ENCODE measurements at places on chromosomes 4 and X.

- DNase-seq: no peak
Observed at GRCh38 chr4:121073672-121074381, 1.5 kb upstream of the NDNF start.

DNA sequence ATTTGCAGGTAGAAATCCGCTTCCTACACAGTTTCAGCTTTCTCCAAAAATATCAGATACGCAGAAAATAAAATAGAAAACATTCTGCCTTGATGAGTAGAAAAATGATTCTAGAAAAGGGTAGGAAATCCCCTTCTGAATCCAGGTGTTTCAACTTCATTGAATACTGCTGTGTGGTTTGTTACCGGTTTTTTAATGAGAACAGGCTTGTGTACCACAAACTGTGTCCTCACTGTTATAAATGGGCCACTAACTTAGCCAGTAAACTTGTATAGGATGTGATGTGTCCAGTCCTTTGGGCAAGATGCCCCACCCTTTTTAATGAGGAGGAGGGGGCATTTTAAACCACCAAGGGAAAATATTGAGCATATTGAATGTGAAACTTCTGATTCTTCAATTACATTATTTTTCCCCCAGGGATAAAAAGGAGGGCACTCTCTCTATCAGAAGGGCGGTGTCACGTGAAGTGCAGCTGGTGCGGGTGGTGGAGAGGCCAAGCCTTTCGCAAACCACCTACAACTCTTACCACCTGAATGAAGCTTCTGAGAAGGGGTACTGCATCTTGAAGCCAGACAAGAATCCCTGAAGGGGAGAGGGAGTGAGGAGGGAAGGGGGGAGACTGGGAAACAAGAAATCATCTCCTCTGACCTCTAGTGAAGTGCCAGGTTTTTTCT lies 4.5 kb downstream of the CXXC4 start:
- DNase-seq: no peak

- no peak for DNase-seq
Observed at GRCh38 chr4:151045907-151046306, 30.8 kb upstream of the LRBA start.

DNA sequence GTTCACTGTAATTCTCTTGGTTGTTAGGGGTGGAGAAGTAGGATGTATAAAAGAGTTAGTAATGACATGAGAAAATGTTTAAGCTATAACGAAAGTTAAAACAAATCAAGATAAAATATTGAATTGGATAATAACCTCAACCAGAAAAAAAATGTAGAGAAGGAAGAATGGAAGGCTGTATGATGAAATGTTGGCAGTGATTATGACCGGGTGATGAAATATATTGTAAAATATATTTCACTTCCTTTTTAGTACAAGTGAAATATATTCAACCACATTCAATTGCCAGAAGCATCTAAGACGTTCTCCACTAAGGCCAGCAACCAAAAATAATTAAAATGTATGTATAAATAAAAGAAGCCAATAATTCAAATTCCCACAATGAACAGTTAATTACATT lies 309.3 kb upstream of the FGF13 start:
- no peak for DNase-seq

DNA sequence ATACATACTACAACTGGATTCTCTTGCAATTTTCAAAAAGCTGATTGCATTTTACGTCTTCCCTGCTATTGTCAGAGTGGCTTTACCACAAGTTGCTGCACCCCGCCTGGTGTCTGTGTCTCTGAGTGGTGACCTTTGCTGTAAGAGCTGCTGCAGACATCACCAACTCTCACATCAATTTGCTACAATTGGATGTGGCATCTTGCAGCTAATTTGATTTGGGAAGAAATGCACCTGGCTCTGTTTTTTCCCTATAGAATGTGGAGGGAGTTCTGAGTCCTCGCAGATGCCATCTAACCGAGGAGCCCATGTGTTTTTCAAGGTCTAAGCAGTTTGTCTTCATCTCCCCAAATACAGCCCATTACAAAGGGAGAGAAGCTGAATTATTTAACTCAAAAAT lies 73.8 kb upstream of the PHOX2B start:
- DNase-seq: no peak

- DNase-seq: no peak
Observed at GRCh38 chrX:7109838-7110793, 37.4 kb upstream of the STS start.

- DNase-seq: no peak
Observed at GRCh38 chrX:17608888-17609287, 128.4 kb upstream of the SCML1 start.

DNA sequence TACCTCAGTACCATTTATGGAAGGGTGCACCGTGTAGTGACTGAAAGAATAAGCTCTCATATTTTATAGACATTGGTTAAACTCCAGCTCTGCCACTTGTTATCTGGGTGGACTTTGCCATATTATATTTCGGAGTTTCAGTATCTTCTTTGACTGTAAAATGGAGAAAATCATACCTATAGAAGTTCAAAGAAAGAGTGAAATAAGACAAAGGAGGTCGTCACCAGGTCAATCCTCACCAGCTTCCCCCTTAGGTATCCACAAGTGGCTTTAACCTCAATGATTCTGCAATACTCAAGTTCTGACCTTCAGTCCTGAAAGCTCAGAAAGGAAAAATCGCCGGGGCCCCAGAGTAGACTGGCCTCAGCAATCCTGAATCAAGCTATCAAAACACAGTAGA lies 64.3 kb downstream of the TMEM144 start:
- no peak for DNase-seq

- no peak for DNase-seq
Observed at GRCh38 chr4:2888886-2889285, 45.2 kb downstream of the ADD1 start.

- DNase-seq: no peak
Observed at GRCh38 chrX:151852294-151852693, 60.4 kb upstream of the MAGEA4 start.

DNA sequence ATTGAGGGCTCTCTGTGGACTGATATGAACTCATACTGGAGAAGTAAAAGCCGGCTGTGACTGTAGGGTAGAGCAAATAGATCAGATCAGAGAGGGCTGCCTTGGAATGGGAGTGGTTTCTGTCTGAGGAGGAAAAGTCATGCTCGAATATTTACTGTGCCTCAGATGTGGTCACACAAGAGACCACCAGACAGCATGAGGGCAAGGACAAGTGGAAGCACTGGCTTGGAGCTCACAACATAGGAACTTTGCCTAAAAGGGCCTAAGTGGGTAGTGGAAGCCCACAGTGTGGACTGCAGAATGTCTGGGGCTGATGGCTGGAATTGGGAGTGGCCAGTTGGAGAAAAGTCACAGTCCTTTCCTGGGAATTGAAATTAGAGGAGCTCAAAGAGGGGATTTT lies 19.8 kb downstream of the GLRB start:
- DNase-seq: no peak

DNA sequence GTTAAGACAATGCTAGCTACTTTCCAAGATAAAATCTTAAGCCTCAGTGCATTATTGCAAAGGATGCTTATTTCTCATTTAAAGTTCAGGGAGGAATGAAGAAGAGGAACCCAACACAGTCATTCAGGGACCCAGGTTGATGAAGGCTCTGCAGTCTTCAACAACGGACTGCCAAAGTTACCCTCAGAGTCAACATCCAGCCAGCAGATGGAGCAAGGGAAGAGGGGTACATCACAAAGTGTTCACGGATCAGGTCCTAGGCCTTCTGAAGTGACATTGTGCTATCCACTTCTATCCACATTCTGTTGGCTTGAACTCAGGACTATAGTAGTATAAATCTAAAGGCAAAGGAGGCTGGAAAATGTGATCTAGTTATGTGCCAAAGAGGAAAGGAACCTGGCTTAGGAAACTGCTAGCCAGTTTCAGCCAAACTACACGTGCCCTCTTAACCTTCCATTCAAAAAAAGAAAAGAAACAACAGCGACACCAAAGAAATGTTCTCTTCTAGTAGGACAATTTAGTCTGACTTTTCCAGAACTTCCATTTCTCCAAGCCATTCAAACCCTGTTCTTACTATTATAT lies 28.8 kb downstream of the NKX6-1 start:
- no peak for DNase-seq

GRCh38 chr4:169416997-169417396 lies 146.2 kb upstream of the SH3RF1 start:
- DNase-seq: no peak

DNA sequence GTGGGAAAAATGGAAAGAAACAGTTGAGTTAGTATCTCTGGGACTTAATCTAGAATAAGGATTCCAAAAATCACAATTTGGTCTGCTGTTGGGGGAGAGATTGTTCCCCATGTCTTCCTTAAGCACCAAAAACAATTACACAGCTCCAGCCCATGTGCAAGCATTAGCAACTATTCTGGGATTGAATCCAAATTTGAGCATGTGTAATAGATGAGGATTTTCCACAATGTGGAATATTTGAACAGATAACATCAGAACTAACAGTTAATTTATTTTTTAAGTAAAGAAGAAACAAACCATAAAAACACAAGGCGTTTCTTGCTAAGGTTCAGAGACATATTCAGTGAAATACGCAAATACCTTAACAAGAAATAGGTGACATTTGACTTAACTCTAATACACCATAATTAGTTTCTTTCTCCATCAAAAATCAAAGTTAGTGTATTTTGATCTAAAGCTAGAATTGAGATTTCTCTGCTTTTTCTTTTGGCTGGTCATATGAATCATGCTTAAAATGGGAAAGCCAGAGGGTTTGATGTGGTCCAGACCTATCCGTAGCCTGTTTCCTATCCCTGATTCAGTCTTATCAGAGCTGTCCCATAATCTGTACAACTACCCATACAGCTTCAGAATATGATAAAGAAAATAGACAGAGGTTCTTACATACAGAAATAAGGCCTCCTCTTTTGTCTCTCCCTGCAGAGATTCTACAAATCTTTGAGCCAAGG lies 413.4 kb downstream of the PACRGL start:
- no peak for DNase-seq

GRCh38 chrX:53494436-53494835 lies 60.3 kb upstream of the HSD17B10 start:
- no peak for DNase-seq

- DNase-seq: no peak
Observed at GRCh38 chr4:106695501-106696262, 327.1 kb upstream of the GIMD1 start.

GRCh38 chr4:73213916-73214653 lies 44.5 kb downstream of the ANKRD17 start:
- DNase-seq: no peak

GRCh38 chr4:8820178-8821102 lies 51.2 kb downstream of the HMX1 start:
- no peak for DNase-seq

GRCh38 chr4:73776321-73776729 lies 36.0 kb downstream of the CXCL8 start:
- no peak for DNase-seq

GRCh38 chr4:36046026-36046425 lies 198.3 kb downstream of the ARAP2 start:
- DNase-seq: no peak

DNA sequence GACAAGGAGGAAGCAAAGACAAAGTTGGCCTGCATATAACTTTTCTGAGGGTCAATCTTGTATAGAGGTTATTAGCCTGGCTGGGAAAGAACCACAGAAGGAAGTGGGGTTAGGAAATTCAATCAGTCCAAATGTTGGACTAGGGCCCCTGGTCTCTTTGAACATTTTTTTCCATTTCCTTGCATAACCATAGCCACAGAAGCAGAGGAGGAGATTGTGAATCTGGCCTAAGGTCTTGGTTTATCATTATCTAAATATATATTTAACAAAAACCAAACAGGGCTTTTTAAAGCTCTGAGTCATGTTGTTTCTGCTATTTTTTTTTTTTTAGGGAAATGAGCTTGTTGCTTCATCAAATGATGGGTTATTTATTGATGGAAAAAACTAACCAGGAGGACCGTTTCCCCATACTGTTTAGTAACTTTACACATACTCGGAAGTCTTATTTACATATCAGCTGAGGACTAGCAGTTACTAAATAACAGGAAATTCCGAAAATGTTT lies 97.7 kb upstream of the ACSL4 start:
- no peak for DNase-seq

- DNase-seq: no peak
Observed at GRCh38 chr4:68960294-68961163, 8.9 kb upstream of the UGT2A3 start.

GRCh38 chr4:155761047-155761446 lies 2.2 kb downstream of the GUCY1B1 start:
- no peak for DNase-seq

GRCh38 chr4:110020139-110020538 lies 107.5 kb downstream of the EGF start:
- no peak for DNase-seq

DNA sequence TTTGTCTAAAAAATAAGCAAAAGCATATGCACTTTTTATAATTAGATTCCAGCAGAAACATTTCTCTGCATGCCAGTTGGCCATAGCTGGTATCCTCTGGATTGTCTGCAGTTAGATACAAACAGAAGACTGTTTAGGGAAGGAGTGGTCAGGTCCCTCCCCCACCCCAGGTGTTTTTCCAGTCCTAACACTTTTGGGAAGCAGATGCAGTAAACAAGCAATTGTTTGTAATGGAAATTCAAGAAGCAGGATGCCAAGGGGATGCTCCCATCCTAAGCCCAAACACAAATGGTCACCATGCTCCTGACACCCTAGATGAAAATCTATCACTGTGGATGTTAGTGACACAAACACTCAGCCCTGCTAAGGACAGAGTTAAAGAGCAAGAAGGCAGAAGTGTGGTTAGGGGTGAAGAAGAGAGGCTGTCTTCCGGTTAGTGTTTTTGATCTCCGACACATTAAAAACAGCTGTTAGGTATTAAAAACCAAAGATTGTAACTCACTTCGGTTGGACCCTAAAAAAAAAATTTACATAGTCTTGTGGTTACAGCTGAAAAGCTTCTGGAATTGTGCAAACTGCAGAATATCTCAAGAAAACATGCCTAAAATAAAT lies 7.9 kb downstream of the LEF1 start:
- DNase-seq: no peak

DNA sequence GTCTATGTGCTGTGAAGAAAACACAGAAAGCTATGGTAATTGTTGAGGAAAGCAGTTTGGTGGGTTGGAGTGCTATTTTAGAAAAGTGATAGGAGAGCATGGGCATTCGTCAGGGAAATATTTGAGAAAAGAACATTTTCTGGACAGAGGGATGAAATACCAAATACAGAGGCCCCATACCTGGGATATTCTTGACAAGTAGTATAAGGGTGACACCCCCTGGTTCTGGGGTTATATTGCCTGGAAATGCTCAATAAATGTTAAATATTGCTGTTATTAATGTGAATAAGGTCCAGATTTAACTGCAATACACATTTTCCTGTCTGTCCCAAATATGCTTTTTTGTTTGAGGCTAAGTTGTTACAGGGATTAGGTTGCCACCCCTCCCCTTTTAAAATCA lies 42.9 kb downstream of the WWC2 start:
- no peak for DNase-seq

DNA sequence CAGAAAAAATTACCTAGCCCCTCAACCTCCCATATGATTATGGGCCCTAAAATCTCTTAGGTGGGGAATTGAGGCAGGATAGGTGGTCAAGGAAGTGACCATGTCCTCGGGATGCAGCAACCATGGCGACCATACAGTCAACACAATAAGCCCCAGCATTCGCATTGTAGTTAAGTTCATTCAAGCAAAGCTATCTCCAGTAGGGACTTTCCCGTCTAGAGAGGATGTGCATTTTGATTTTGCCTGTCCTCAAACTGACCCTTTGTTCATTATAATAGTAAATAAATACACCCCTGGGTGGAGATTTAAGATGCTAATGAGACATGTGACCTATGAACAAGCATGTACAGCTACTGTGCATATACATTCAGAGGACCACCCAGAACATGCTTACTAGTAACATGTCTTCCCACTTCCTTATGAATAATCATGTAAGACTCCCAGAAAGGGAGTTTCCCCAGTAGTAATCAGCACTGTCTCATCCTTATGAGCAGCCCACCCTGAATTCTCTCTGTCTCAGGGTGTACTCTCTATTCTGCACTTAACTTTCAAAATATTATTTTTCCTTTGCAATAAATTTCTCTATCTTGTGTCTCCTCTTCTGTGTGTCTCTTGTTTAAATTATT lies 74.3 kb downstream of the NUDT11 start:
- DNase-seq: no peak

Measured in activated CD8-positive, alpha-beta memory T cell treated with anti-CD3 and anti-CD28 coated beads, Interleukin-2, amount 50 U/mL, for 4 hours (primary cell).